ENCODE measurements at places on chromosomes 5 and 9.

DNA sequence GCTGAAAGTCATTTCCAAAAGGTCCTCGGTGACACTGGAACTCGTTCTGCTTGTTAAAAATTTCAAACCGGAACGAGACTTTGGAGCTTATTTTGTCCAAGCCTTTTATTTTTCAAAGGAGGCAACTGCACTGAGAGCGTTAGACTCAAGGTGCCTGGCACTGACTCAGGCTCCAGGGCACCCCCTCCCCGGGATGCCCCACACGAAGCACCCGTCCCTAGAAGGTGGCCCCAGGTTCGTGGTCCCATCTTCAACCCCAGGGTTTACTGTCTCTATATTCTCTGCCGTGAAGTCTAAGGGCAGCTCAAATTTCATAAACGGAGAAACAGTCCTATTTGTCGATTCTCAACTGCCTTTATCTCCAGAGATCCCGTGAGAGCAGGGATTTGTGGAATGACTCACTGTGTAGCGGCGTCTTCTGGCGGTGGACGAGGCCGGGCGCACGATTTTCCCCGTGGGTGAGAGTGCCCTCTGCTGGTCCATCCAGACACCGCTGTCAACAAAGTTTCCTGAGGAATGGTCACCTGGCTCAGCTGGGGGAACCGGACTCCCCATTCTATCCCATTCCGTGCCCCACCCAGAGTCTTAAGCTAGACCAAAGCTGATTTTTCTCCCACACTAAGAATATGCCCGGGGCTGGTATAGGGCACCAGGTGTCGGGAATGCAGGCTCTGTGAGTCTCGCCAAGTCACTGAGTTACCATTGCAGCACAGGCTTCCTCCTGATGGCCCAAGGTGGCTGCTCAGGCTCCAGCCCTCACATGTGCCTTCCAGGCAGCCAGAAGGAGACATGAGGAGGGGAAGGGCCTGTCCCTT is 27.1 kb upstream of the SLC6A19 start:
- peak; percentile 15 for DNase-seq

DNA sequence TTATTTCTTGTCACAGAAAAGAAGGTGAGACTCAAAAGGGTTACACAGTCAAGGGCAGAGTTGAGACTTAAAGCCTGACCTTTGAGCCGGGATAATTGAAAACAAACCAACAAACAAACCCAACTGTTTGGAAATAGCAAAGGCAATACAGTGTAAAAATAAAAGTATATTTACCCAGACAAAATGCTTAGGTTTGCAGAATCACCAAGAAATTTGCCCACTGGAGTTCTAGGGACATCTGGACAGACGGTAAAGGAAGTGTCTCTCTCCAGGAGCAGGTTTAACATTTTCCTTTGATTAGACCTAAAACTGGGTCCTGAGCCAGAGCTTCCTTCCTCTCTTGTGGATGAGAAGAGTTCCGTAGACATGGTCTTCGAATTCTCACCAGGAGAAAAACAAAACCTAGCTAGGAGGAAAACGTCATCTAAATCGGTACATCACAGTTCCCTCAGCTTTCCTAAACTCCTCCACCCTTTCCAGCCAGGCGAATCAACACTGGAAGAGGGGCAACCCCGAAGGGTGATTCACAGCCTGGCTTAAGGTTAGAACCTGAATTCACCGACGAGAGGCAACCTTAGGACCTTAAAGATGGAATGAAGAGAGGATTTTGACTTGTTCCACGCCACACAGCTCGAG is 673 bp downstream of the CDC25C start:
- DNase-seq = no peak

- DNase-seq = no peak
Measured at GRCh38 chr5:142403583-142403982, 78.8 kb upstream of the SPRY4 start.

GRCh38 chr9:86069206-86069869 is 30.0 kb downstream of the GOLM1 start:
- no peak for DNase-seq

- DNase-seq = no peak
Measured at GRCh38 chr5:160799184-160799583, 52.8 kb downstream of the ATP10B start.

GRCh38 chr5:141623186-141623585 is 4.4 kb upstream of the DIAPH1 start:
- no peak for DNase-seq

GRCh38 chr5:81601919-81602318 is 149.0 kb downstream of the SSBP2 start:
- no peak for DNase-seq

DNA sequence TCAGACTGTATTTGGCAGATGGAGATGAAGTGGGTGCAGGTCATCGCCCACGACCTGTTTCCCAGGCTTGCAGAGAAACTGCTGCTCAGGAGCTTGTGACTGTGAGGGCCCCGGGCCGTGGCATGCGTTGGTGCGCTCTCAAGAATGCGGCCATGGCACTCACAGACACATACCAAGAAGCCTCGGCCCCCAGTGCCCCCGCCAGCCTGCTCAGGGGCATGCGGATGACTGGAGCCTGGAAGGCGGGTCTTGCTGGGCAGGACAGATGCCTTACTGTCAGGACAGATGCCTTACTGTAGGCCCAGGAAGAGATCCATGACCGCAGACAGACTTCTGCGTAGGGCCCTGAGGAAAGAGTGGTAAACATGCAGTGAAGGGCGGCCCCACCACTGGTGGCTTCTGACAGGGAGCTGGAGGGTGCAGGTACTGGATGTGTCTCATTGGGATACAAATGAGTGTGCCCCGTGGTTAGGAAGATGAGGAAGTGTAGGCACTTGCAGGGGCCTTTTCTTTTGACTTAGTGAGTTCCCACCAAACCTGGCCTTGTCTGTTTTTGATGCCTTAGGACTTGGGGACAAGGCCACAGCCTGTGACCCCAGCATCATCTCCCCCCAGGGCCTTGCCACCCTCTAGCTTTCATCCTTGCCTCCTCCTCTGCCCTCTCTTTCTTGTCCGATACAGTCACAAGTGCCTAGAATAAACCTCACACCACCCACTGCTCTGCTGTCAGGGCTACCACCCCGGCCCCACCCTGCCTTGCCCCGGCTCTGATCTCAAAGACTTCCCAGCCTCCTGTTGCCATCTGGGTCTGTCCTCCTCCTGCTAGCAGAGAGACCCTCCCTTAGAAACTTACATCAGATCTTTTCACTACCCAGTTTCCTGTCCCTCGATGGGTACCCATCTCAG is 68.8 kb upstream of the ABL1 start:
- DNase-seq = no peak

GRCh38 chr9:124251605-124252378 is 6.0 kb upstream of the NEK6 start:
- no peak for DNase-seq

DNA sequence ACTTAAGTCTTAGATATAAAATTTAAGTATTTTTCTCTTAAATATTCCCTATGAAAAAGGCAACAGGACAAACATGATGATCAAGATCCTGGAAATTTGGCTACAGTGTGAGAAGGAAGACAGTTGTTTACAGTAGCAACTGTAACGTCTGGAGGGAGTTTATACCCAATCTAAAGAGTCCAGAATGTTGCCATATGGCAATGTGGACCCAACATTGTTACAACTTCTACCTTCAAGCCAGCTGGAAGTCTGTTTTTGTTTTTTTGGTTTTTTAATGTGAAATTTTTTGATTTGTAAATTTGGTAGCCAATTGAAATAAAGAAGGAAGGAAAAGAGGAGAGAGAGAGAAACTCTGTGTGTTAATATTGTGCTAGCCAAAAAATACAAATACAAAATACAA is 233.4 kb downstream of the CHSY3 start:
- DNase-seq = no peak

GRCh38 chr5:94906750-94907149 is 288.3 kb downstream of the SLF1 start:
- DNase-seq = no peak

DNA sequence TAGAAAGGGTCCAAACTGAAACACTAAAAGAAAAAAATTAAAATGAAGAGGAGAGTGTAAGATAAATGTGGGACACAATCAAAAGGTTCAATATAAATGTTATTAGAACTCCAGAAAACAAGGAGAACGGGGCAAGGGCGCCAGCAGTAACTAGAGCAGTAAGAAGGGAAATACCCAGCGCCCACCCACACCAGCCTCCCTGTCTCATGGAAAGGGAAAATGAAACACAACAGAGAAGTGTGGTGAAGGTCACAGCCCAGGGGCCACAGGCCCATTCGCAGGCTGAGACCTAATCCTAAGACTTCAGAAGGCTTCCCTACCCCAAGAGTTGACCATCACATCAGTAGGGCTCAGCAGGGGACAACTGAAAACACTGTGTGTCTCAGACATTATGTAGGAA is 45.8 kb upstream of the CLK4 start:
- DNase-seq = no peak

DNA sequence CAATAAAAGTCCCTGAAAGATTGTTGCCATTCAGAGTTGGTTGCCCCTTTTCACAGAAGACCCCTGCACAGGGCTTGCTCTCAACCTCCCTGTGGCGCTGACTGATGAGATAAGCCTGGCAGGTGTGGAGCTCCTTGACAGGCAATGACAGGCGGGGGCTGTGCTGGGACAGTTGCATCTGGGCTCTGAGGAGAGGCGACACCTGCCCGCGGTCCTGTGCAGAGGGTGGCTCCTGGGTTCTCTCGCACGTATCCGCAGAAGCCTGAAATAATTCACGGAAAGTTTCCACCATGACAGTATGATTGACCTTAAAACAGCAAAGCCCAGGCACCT is 19.8 kb upstream of the EXOC3 start:
- no peak for DNase-seq

DNA sequence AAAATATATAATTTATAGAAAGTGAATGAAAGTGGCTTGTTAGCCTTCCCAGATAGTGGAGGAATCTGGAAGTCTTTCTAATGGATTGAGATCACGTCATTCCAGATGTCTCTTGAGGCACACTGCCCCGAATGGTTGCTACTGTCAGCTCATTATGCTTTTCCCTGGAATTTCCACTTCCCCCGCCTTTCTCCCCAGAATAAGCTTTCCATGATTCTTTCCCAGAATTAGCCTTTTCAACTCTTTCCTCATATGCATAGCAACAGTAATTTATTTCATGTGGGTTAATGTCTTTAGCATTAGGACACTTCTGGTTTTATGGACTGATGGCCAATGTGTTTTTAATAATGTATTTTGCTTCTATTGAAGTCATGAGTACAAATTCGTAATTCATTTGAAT is 81.5 kb downstream of the PALM2AKAP2 start:
- DNase-seq = no peak

DNA sequence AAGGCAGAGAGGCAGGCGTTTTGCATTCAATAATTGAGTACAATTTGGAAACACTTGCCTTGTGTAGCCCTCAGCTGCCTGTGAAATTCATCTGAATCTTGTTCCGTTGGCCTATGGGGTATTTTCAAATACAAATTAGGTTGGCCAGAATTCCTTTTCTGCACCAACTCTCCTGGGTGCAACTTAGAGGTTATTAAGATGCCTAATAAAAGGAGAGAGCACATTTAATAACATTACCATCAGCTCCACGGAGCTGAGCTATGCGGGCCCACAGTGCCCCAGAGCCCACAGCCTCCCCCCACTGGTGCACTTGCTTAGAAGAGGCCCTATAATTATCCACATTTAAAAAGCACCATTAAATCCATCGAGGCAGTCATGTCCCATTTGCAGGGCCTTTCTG is 367.6 kb upstream of the CLINT1 start:
- DNase-seq = no peak

GRCh38 chr5:2007496-2007877 is 124.8 kb upstream of the IRX4 start:
- DNase-seq = no peak

DNA sequence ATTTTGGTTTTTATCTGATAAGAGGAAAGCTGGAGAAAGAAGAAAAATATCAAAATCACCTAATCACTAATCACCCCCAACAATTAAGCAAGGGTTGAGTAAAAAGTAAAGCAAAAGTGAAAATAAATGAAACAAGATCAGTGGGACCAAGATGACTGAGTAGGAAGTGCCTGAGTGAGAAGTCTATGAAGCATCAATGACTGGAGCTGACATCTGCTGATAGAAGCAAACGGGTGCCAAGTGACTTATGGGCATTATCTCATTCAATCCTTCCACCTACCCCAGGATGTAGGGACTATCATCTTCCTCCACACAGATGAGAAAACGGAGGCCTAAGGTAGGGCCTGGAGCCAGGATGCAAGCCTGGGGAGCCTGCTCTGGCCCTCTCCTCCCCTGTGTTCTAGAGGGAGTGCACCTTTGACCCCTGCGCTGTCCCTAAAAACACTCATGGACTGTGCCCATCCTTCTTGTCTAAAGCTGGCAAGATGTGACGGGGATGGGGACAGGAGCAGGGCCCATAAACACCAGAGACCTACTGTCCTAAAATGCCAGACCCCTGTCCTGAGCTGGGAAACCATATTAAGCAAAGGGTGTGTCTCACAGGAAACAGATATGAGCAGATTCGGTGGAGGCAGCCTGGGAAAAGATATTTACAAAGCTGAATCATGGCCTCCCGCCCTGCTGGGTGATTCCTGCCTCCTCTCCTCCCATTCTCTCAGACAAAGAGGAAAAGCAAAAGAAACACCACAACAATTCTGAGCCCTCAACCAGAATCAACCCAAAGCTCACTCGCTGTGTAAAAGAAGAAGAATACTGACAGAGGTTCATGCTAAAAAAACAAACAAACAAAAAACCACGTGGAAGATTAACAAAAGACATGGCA is 116.0 kb downstream of the AUH start:
- DNase-seq = no peak

DNA sequence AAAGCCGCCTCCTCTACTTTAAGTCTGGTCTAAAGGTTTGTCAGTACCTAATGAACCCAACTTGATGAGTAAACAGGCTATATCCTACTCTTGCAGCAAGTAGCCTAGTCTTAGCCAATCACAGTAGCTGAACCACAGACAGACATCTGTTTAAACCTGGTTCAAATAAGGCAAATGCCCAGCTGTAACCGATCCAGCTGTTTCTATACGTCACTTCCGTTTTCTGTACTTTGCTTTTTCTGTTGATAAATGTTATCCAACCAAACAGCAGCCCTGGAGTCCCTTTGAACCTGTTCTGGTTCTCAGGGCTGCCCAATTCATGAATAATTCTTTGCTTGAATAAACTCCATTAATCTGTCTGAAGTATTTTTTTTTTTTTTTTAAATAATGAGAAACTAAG is 76.9 kb upstream of the EQTN start:
- no peak for DNase-seq

DNA sequence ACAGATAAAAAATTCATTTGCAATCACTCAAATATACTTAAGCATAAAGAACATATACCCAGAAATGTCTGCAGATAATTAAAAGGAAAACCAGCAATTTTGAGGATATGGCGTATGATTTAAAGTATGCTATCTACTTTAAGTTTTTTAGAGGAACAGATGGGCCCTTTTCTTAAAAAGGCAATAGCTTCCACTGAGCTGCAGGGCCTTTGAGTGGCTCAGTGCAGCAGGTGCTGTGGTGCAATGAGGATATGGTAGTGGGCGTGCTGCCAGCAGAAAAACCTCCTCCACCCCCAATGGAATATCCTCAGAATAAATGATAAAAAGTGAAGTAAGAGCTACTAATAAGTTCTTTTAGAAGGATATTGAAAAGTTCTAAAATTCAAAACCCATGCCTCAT is 814.5 kb downstream of the MTRR start:
- no peak for DNase-seq

GRCh38 chr9:84314306-84314705 is 26.3 kb downstream of the SLC28A3 start:
- DNase-seq = no peak
